ENCODE measurements at places on chromosomes 1 and 21.

- peak; percentile 79 for DNase-seq
Measured at GRCh38 chr1:236058141-236058934, 6.6 kb downstream of the NID1 start.

- DNase-seq: no peak
Measured at GRCh38 chr1:16180291-16180824, 24.5 kb upstream of the EPHA2 start.

- DNase-seq: no peak
Measured at GRCh38 chr1:20469406-20470076, 16.5 kb downstream of the CAMK2N1 start.

DNA sequence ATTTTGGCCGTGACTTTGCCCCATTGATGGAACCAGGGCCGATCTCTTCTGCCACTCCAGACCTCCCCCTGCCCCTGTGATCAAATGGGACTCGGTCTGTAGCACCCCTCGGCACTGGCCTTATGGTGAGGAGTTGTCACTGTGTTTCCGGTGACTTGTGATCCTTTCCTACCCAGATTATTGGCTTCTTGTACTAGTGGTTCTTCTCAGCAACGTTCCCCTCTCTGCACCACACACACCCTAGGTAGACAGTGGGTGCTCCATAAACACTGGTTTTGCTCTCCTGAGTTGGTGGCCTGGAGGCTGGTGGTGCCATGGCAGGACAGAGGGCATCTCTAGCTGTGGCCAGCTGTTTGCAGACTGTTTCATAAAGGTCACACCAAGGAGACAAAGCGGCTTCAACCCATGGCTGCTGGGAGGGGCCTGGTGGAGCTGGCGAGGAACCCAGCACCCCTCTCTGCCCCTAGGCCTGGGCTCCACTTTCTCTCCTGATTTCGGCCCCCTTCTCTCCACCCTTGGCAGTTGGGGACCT, 50.7 kb downstream of the DHRS3 start:
- no peak for DNase-seq

DNA sequence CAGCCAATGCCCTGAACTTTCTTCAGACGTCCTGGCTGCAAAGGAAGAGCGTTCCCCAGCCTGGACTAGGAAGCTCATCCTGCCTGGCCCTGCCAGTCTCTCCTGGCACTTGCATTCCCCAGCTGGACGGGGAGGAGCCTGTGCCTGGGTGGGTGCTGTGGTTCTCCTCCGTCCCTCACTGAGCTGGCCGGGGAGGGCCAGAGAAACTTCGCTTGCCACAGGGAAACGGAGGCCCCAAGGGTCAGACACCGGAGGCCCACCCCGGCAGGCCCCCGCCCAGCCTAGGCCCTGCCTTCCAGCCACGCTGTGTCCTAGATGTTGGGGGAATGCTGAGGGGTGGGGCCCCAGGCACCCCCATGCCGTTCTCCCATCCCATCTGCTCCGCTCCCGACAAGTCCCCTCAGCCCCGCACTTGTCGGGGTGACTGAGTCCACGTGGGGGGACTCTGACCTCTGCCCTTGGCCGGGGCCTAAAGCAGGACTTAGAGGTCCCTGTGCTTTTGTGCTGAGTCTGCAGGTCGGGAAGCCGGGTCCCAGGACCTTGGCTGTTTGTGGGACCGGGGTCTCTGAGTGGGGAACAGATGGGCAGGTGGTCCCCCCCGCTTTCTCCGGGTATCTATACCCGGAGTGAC, 4.8 kb downstream of the FTCD start:
- no peak for DNase-seq

DNA sequence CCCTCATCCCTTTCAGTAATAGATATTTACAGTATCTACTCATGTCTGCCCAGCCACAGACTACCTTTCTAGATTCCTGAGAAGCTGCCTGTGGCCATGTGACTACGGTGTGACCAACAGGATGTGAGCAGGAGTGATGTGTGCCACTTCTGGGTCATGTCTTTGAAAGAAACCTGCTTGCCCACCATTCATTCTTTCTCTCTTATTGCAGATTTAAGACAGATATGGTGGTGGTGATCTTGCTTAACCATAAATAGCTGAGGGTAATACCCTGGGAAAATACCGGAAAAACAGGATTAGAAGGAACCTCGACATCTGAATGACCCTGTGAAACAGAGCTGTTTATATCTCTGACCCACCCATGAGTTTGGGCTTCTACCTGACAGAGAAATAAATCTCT, 41.6 kb upstream of the GUCA2A start:
- no peak for DNase-seq

- DNase-seq: no peak
Measured at GRCh38 chr21:40985370-40985769, 138.4 kb upstream of the DSCAM start.

DNA sequence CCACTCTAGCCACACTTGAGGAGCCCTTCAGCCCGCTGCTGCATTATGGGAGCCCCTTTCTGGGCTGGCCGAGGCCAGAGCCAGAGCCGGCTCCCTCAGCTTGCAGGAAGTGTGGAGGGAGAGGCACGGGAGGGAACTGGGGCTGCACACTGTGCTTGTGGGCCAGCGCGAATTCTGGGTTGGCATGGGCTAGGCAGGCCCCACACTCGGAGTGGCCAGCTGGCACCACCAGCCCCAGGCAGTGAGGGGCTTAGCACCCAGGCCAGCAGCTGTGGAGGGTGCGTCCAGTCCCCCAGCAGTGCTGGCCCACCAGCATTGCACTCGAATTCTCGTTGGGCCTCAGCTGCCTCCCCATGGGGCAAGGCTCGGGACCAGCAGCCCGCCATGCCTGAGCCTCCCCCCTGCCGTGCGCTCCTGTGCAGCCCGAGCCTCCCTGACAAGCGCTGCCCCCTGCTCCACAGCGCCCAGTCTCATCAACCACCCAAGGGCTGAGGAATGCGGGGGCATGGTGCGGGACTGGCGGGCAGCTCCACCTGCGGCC, 785.9 kb upstream of the TPTE start:
- DNase-seq: no peak

DNA sequence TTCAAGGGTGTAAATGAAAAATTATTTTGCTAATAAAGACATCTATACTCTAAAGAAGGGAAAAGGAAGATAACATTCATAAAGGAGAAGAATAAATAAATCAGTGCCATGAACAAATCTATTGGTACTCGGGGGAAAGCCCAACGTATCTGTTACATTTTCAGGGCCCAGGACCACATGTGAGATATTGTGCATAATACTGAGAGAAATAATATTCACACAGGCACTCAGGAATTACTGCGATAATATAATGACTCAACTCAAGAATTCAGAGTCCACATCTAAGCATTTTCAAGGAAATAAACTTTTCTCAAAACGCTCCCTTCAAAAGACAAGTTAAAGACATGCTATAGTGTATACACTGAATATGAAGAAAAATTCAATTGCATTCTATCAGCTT, 108.8 kb downstream of the SMYD2 start:
- no peak for DNase-seq

GRCh38 chr1:38235705-38236104, 189.1 kb upstream of the POU3F1 start:
- DNase-seq: no peak

DNA sequence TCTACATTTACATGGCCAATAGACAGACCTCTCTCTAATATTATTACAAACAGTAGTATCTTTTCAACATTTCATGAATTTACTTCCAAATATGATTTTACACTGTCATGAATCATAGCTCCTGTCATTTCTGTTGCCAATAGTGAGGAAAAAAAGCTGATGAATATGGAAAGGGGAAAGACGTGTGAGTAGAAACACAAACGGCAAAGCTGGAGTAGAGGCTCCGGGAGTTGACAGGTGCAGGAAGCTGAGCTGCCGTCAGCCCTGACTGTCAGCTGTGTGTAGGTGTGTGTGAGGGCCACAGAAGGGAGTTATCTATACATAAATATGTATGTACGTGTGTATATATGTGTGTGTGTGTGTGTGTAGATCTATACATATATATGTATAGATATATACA, 416.9 kb downstream of the ZP4 start:
- DNase-seq: no peak

DNA sequence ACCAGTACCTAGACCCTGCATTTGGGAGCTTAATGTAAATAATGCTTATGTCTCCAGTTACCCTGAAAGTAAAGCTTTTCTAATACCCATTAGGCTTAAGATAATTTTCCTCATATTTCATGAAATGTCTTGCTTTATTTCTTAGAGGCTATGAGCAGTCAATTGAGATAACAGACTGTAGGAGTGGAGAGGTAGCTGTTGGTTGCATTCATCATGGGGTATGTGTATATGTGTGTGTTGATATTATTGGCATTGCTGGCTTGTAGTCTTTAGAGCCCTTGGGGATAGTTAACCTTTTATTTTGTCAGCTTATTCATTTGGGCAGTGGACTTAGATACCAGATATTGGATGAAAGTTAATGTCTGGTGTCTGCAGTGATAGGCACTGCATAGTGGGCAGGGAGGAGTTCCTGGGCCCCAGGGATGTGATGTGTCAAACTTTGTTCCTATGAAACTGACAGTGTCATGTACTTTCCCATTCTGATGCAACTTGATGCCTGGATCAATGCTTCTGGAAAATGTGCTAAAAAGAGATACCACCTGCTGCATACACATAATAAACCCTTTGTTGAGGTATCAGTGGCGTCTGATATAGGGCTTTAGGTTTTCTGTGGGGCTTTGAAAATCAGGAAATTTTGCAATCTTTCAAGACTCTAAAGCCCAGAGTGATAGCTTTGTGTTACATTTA, 83.9 kb downstream of the MAST2 start:
- no peak for DNase-seq

- peak; percentile 16 for DNase-seq
Measured at GRCh38 chr1:35210321-35211119, 17.6 kb upstream of the SFPQ start.

- no peak for DNase-seq
Measured at GRCh38 chr1:225819346-225820192, 9.6 kb downstream of the EPHX1 start.

DNA sequence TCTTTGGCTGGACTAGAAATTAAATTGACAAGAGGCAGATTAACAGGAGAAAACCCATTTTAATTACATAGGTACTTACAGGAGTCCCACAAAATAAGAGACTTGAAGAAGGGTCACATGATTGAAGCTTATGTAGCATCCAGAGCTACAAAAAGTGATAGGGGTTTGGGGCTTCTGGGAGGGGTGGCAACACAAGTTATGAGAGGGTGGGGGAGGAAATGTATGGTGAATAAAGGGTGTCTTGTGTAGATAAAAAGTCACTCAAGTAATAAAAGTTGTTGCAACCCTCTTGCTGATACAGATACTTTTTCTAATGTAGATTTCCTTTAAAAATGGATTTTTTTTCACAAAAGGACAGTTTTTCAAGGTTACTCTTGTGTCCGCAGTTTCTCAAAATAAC, 24.0 kb downstream of the USP25 start:
- no peak for DNase-seq

GRCh38 chr1:113007706-113008364, 51.8 kb upstream of the SLC16A1 start:
- no peak for DNase-seq

GRCh38 chr1:201498621-201499020, 8.3 kb downstream of the CSRP1 start:
- no peak for DNase-seq

- DNase-seq: no peak
Measured at GRCh38 chr21:22225299-22225698, 1227.1 kb downstream of the NCAM2 start.

DNA sequence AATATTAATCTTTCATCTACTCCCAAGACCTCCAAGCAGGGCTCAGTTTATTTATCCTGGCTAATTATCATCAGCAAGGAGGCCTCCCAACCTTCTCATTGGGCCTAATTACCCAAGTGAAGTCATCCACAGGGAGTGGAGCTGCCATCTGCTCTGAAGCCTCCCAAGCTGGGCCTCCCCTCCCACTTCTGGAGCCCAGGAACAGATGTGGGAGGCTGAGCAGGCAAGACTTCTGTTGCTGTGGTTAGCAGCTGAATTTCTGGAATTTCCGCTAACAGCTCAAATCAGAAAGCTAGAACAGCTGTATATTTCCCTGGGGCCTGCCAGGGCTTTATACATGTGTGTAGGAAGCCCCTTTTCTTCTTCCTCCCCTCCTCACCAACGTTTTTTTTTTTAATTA, 127.5 kb downstream of the UCK2 start:
- peak; percentile 72 for DNase-seq

DNA sequence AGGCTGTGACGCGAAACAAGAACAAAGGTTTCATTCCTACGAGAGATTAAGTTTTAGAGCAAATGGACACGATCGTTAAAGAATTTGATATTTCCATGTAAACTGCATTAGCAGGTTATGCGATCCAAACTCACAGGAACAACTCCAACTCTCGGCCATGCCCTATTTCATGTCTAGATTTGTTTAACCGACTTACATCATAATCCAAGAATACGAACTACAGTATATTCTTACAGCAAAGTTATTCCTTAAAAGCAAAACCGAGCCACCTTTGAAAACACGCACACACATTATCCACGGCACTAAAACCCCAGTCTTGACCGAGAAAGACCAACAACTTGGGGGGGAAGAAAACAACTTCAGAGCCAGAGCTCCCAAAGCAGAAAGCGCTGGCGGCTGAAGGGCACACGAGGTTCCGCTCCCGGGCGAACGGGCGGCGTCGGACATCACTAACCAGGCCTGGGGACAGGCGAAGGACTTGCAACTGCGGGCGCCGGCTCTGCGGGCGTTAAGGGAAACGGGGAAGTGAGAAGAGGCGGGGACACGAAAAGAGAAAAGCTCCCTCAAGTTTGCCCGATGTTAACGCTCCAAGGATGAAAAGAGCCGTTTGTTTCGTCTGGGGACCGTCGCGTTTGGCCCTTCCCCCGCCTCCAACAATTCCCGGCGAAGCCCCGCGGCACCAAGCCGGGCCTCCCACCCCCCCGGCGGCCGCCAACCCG, 690 bp downstream of the B3GALNT2 start:
- peak; percentile 49 for DNase-seq

- DNase-seq: no peak
Measured at GRCh38 chr1:19447550-19447949, 37.8 kb downstream of the CAPZB start.

DNA sequence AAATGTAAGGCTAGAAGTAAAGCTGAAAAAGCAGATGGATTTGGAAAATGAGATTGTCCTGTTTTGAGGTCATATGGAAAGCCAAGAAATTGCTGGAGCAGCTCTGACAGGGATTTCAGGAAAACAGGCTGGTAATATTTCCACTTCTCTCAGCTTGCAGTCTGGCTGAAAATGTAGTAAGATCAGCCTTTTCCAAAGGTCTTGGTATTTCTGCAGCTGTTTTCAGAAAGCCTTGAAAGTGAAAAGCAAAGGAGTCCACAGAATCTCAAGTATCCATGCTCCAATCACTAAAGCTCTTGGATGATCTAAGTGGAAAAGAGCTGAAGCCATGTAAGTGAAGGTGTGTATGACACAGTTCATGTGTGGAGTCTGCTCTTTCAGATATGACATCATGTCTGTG, 41.6 kb upstream of the APOBEC4 start:
- no peak for DNase-seq

- DNase-seq: no peak
Measured at GRCh38 chr1:85325920-85326319, 49.5 kb upstream of the BCL10 start.

- DNase-seq: no peak
Measured at GRCh38 chr1:77007675-77008074, 140.4 kb downstream of the ST6GALNAC5 start.

Measured in fibroblast of gingiva (primary cell).